Osteoblast (primary cell): ENCODE measurements at places on chromosomes 11 and 22. TPM values are rescaled to one million over a fixed set of nuclear protein-coding genes. Genes with fewer than 3 reads are reported as not detected.
A peak's percentile ranks its signal among the peaks of the same experiment; 100 is the strongest.

- DNase-seq, result no peak
These were observed 66.0 kb downstream of the MYEOV start for GRCh38 chr11:69359735-69360480.

DNA sequence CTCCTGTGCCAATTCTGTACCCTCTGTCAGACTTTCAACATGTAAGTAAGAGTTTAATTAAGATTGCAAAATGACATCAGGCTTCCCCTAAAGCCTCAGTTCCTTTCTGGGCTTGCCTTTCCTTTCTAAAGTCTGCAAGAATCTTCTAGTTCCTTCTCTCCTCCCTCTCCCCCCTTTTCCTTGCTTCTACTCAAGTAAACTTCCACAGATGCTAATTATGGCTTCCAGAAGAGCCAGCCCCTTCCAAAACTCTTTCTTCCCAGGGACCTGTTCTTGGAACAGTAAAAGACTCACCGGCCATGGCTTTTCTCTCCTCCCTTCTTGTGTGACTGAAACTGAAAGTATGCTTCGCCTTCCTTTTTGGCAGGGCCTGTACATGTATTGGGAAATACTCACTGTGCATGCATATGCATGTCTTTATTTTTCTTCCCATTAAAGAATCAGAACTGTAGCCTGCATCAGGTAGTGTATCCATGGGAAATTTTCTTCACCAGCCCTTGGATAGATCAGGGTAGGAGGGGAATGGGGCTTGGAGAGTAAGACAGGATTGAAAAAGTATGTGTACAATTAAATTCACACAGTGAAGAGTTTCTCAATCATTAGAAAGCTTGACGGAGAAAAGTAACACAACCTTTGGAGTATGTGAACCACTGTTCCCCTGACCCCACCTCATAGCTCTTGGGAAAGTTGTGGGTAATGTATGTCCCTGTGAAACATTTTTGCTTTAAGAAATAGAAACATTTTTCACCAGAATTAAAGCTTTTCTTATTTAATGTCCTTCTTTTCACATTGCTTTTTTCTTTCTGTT, at the start of gene CASP1:
TSS of gene CASP1 (minus strand) at position 332 of the 808 bp plus-strand sequence. CDS start at position 301, 31 bp downstream.
- DNase-seq, result no peak

DNA sequence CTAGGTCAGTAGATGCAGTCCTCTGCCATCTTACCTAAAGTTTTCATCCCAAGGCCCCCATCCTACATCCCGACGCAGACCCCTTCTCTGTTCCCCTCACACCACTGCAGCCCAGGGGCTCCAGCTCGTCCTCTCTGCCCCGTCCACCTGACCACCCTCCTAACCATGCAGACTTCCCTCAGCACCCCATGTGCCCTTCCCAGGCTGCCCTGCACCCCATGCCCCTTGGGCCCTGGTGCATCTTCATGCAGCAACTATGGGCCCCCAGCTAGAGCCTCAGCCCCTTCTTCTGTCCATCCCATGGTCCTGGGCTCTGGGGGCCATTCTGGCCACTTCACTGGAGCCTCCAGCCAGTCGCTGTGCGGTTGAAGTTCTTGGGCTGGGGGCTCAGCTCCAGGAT, 2.9 kb downstream of the PRR33 start:
- peak; percentile 49 for DNase-seq

- no peak for DNase-seq
These were observed 60.3 kb upstream of the CLNS1A start for GRCh38 chr11:77697865-77698264.

- DNase-seq, result no peak
These were observed 20.8 kb upstream of the PEX26 start for GRCh38 chr22:18056807-18057474.

- DNase-seq, result peak; percentile 94
These were observed 115.0 kb downstream of the MN1 start for GRCh38 chr22:27686534-27686933.

GRCh38 chr11:41039592-41039991, 419.9 kb downstream of the LRRC4C start:
- DNase-seq, result no peak

GRCh38 chr22:36411589-36412258, 24.0 kb upstream of the MYH9 start:
- no peak for DNase-seq

DNA sequence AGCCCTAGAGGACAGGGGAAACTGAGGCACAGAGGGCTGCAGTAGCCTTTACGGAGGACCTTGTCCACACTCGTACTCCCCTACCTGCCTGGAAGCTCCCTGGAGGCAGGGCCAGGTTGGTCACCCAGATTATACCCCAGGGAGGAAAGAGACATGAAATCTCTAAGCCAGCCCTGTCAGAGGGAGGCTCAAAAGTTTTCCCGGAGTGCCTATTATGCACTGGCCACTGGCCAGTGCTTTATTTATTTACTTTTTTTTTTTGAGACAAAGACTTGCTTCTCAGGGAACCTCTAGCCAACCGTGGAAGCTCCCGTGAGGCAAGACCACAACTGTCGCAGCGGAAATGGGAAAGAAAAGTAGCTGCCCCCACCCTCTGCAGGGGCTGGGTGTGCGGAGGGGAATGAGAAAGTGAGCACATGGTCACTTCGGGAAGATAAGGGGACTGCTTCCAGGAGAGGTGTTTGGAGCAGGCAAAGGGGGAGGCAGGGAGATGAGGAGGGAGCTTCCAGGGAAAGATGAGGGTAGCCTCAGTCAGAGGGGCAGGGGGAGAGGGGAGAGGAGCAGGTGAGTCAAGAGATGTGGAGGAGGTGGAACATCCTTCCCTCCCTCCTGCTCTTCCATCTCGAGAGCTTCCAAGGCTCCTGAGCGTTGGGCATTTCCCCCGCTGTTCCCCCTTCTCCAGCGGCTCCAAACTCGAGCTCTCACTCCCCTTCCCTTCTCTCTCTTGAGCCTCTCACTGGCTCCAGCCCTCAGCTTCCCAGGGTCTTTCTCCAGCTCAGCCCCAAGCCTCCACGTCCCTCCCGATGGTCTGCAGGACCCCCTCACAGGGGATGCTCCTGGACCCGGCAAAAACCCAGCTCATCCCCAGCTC, 4.3 kb downstream of the IL2RB start:
- peak; percentile 83 for DNase-seq

- no peak for DNase-seq
These were observed 40.2 kb downstream of the TBC1D22A start for GRCh38 chr22:46802608-46803027.

GRCh38 chr11:47352556-47352955, at the start of gene MYBPC3:
MYBPC3 (minus strand) TSS chr11:47352702; CDS start chr11:47352647, 55 bp downstream.
- peak; percentile 81 for DNase-seq

DNA sequence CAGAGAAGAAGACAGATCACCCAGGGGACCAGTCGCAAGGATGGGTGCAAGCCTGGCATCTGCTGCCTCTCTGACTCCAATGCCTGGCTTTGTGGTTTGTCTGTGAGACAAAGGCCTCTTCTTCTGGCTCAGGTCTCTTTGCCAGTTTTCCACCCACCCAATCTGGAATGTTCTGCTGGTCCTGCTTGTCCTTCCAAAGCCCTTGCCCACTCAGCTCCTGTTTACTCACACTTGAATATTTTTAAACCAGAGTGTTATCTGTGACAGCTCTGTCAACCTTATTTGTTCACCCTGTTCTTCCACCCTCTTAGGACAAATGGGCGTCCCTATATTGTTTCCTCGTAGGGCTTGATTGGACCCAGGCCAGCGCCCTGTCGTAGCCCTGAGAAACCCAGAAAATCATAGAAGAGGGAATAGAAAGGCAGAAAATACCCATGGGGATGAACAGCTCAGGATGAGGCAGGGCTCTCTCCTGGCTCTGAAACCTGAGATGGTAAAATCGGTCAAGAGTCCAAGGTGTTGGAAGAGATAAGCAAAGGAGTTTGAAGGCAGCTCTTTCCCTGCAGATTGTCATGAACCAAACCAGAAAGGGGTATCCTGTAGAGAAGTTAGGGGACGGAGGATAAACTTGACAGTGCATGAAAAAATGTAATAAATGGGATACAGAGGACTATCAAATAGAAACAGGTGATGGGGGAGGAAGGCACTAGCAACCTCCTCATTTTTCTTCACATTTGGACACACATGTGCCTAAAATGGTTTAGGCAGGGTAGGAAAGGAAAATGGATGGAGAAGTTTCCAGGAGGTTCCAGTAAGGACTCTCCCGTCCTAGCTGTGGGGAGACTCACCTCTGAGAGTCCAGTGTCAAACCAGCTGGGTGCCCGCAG, 651 bp downstream of the CRYAB start:
- peak; percentile 69 for DNase-seq

DNA sequence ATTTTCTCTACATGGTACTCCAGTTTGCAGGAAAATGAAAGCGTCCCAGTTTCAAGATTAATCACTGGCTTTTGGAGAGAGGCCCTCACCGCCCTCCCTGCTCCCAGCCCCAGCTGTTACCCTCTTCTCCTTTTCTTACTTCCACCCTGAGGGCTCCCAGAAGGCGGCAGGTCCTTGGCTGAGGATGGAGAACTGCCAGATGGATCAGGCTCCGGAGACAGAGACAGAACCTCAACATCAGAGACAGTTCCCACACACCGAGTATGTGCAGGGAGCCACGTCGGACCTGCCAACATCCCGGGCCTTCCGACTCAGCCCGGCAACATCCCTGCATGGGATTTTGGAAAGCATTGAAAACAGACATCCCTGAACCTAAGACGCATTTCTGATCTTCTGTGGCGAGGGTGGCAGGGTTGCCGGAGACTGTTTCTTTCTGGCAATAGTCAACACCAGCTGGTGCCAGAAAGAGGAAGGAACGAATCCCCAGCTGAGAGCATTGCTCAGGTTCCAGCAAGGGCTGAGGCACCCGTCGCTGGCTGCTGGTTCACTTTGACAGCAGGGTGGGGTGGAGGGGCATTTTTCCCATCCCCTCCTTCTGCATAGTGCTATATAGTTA, 467.1 kb downstream of the MIAT start:
- DNase-seq, result no peak

DNA sequence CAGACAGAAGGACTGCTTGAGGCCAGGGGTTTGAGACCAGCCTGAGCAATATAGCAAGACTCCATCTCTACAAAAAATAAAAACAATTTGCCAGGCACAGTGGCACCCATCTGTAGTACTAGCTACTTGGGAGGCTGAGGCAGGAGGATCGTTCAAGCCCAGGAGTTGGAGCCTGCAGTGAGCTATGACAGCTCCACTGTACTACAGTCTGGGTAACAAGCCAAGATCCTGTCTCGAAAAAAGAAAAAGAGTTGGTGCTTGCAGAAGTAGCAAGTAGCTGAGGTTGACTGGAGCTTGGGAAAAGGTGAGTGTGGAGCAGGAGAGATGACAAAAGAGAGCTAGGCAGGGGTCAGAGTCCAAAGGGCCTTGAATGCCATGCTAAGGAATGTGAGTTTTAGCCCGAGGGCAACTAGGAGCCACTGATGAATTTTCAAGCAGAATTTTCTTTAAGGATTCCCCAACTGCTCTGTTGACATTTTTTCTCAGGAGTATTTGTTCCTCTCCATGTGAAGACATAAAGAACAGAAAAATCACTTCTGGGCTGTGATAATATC, 3.1 kb downstream of the AP1B1 start:
- DNase-seq, result no peak

DNA sequence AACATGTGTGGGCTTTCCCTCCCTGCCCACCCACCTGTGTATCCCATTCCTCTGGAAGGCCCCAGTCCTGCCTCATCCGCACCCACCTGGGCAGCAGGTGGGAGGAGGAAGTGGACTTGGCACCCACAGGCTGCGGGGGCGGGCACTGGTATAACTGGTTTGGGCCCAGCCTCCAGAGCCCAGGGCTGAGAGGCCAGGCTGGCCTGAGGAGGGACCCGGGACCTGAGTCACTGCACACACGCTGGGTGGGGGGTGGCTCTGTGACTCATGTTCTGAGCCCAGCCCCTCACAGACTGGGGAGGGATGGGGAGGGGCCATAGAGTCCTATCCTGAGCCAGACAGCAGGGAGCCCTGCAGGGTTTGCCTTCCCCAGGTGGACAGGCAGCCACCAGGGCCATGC, 16.7 kb downstream of the PHLDA2 start:
- DNase-seq, result peak; percentile 100

DNA sequence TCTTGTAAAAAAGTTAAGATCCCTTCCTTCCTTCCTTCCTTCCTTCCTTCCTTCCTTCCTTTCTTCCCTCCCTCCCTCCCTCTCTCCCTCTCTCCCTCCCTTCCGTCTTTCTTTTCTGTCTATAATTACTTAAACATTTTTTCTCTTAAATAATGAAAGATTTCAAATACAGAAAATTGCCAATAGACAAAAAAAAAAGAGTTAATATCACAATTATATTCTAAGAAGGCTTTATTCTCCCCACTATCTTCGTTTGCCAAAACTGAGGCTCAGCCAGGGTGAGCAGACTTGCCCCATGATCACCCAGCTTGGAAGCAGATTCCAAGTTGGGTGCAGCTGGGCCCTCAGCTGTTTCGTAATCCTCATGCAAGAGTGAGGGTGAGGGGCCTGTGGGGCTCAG, 327 bp upstream of the CACNA1I start:
- DNase-seq, result peak; percentile 73

DNA sequence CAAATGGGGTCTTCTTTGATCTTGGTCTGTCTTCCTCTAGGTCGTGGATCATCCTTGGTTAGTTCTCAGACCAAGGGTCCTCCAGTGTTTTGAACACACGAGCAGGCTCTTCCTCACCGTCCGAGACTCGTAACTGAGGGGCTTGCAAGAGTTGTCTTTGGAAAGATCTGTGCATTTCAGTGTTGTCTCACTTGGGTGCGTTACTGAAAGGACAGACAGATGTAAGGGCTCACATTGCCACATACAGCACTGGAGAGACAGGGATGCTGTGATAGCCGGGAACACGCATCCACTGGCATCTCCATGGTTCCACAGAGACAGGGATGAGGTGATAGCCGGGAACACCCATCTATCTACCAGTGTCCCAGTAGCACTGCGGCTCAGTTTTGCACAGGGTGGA, 15.7 kb downstream of the GLB1L2 start:
- DNase-seq, result peak; percentile 26

DNA sequence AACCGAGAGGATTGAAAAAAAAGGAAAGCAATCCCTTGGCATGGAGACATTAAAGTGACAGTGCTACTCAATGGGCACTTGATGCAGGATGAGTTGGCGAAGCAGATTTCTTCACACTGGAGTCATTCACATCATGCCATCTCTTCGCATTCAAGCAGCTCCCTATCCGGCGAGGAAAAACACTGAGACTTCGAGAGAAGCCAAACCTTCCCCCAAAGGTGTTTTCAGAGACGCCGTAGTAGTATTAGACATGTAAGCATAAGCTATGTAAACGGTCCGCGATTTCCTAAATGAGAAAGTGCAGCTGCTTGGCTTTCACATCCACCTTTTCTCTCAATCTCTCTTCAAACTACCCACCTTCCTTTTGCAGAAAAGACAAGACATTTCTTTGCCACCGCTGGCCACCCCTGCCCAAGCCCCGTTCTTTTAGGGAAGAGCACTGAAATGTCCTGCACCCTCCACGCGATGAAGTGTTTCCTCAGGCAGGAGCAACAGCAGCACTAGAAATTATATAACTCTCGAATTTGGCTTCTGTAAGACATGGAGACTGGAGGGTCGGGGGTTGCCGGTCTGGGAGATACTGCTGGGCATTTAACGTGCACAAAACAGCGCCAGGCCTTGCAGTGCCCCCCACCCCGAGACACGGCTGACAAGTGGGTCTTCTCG, at the start of gene DLG2:
TSS of gene DLG2 (minus strand) at position 13 of the 666 bp plus-strand sequence.
- no peak for DNase-seq

WBP2NL gene
- under 0.01 and 0.72 TPM in 2 replicates for total RNA-seq

ARRB1 gene
- 14.5 and 19.4 TPM in 2 replicates for total RNA-seq

C11orf86 gene
- total RNA-seq, result not detected in 2 replicates

ANO1 gene
- total RNA-seq, result 0.88 TPM in 1 of 2 replicates, not detected in the other

YPEL4 gene
- 0.59 and 0.72 TPM in 2 replicates for total RNA-seq

CRYBA4 gene
- not detected in 2 replicates for total RNA-seq
